Epithelial cell of esophagus (primary cell): ENCODE measurements at places on chromosomes 6 and 20.
A peak's percentile ranks its signal among the peaks of the same experiment; 100 is the strongest.

DNA sequence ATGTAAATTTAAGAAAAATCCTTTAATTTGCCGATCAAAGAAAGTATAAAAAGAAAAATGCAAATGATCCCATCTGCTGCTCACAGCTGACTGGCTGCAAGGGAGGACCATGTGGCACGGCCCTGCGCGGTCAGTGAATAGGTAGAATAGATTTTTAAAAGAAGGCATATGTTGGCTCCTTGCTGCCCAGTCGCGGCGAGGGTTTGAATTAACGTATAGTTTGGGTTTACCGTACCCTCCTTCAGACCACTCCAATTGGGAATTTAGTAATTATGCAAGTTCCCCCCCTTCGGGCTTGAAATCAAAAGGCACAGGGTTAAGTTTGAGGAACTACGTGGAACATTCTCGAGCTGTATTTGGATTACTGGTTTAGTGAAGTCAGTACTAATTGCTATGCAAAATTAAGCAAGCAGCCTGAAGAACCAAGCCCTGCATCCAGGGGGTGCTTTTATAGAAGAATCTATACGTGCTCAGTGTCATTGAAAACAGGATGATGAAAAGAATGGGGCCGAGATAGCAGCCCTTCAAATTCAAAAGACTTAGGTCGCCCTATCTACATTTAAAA lies 1.1 kb upstream of the BEND3 start:
- DNase-seq: peak; percentile 62

DNA sequence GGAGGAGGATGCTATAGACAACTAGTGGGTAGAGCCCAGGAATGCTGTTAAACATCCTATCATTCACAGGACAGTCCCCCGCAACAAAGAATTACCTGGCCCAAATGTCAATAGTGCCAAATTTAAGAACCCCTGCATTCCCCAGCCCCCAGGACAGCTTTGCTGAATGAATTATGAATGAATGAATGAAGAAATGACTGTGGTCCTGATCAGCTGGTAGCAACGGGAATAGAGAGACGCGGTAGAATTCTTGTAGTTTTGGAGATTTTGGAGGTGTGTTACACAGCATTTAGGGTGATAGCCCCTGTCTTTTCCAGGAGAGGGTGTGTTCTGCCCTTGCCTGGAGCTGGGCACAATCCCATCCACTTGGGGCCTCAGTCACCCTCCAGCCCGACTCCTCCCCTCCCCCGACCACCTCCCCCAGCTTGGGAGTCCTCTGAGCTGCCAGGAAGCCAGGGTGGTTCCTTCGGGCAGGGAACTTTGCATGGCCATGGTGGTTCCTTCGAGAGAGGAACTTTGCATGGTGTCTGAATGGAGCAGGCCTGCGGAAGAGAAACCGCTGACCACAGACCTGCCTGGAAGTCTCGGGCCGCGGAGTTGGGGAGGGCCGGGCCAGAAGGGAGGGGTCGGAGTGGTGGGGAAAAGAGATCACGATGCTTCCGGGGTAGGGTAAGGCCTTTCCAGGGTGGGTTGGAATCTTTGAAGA lies 1.0 kb upstream of the HCK start:
- no peak for DNase-seq

- no peak for DNase-seq
Observed at GRCh38 chr6:3228771-3229565, 1.5 kb upstream of the TUBB2B start.

DNA sequence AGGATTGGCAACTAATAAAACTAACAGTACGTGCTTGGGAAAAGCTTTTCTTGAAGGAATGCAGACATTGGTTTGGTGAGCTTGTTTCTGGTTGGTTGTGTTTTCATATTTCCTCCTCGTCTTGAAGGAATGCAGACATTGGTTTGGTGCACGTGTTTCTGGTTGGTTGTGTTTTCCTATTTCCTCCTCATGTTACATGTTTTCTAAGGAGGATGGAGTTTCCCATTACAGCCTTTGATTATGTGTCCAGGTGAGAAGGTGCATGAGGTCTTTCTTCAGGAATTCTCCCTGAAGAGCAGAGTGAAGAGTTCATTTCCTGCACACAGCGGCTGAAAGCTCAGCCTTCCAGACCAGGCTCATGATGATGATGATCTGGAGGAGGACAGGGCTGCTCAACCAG lies 190.6 kb downstream of the SMOC2 start:
- no peak for DNase-seq

- DNase-seq: peak; percentile 77
Observed at GRCh38 chr6:18491308-18492045, 104.3 kb downstream of the RNF144B start.

DNA sequence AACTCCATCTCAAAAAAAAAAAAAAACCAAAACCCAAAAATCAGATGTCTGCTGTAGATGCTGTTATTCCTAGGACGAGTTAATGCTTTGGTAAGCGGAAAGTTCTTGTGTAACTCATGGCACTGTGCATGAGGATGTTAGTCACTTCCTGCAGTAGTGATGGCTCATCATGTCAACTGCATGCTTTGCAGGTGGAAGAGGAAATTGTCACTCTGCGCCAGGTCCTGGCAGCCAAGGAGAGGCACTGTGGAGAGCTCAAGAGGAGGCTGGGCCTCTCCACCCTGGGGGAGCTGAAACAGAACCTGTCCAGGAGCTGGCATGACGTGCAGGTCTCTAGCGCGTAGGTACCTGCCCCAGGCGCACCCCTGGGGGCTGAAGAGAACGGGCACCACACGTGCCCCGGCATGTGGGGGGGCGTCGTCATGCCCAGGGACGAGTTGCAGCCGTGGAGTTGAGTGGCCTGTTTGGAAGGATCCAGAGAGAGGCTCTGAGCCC lies 8.5 kb downstream of the TPD52L2 start:
- DNase-seq: peak; percentile 97

DNA sequence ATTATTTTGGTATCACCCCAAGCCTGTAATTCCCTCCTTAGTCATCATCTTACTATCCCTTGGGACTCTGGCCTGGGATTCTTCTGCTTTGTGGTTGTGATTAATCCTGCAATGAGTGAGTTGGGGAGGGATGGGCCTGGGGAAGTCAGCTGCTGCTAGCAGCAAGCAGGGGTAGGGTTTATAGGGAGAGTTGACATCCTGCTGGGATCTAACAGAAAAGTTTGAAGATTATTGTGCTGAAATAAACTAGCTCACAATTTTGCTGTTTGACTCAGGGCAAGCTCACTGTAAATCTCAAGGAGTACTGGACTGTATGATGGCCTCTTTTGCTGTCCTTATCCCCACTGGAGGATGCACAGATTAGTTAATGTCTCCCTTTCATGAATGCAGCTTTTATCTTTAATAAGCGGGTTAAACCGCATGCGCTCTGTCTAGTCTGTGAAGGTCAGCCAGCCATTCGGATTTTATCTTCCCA lies 83.4 kb downstream of the JARID2 start:
- peak; percentile 87 for DNase-seq
